NCI-H146 (cell line): ENCODE measurements at places on chromosomes 6 and 20.

GRCh38 chr6:35178932-35179832 is 34.6 kb upstream of the SCUBE3 start:
- no peak for DNase-seq

DNA sequence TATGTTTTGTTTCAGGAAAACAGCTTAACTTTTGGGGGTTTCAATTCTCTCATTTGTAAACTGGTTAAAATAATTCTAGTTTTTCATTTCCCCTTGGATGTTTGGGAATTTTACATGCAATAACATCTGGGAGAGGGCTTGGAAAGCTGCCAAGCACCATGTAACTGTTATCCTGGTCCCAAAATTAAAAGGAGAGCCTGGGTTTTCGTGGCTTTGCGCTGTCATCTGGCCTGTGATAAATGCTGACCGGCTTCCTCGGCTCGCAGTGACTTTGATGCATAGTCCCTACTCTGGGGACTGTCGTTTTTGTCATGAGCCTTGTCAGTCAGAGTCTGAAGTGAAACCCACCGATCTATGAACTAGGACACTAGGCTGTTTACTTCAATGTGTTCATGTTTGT is 12.2 kb downstream of the SLC35F1 start:
- DNase-seq: no peak

DNA sequence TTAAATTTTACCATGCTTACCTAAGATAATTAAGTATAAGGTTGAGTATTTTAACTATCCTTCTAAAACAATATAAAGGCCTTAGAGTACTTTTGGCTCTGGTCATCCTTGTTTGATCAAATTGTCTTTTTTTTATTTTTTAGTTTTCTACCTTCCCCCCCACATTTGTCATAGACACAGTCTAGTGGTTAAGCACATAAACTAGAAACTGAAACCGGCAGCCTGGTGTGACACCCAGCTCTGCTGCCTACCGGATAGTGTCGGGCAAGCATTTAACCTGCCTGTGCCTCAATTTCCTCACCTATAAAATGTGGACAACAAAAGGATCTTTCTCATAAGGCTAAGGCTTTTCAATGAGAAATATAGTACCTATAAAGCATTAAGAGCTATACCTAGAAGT is 21.6 kb upstream of the TULP4 start:
- DNase-seq: no peak

GRCh38 chr6:29553268-29554057 is 6.1 kb downstream of the UBD start:
- DNase-seq: no peak

- no peak for DNase-seq
Measured at GRCh38 chr20:48858075-48858790, 30.4 kb upstream of the PREX1 start.

GRCh38 chr6:105152880-105153279 is 26.9 kb downstream of the POPDC3 start:
- DNase-seq: no peak

DNA sequence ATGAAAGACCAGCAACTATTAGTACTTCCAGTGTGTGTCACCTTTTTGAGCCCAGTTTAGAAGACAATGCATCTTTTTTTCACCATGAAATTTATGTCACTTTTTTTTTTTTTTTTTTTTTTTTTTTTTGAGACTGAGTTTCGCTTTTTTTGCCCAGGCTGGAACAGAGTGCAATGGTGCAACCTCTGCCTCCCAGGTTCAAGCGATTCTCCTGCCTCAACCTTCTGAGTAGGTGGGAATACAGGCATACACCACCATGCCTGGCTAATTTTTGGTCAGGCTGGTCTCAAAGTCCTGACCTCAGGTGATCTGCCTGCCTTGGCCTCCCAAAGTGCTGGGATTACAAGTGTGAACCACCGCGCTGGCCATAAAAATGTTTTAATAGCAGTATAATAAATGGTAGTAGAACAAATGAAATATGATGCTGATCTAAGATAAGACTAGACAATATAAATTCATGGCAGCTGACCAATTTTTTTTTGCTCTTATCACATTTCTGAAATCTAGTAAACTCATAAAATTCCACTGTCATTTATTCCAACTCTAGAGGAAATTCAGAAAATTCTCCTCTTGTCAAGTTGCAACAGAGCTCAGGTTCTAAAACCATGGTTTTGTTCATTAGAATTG is 21.3 kb downstream of the NHSL1 start:
- DNase-seq: peak; percentile 33

DNA sequence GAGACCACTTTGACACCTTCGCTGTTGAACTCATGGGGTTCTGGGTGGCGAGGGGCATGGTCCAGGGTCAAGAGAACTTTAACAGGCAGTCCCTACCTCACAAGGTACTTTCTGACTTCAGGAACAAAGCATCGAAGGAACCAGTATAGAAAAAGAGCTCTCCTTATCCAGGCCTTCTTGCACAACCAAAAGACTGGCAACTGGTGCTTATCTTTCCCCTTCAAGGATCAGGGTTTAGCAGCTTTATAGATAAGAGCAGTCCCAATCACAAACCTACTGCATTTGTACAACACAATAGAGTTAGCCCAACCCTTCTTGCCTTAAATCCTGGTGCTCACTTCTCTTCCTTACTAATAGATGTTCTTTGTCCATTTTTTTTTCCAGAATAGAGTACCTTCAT is 116.3 kb downstream of the SNX5 start:
- DNase-seq: no peak

GRCh38 chr6:33126101-33126714 is 50.4 kb downstream of the HLA-DPB1 start:
- peak; percentile 10 for DNase-seq

GRCh38 chr6:22141241-22141745 is 155.5 kb downstream of the PRL start:
- DNase-seq: peak; percentile 99

GRCh38 chr6:116624036-116624805 is 7.9 kb downstream of the RSPH4A start:
- DNase-seq: no peak

DNA sequence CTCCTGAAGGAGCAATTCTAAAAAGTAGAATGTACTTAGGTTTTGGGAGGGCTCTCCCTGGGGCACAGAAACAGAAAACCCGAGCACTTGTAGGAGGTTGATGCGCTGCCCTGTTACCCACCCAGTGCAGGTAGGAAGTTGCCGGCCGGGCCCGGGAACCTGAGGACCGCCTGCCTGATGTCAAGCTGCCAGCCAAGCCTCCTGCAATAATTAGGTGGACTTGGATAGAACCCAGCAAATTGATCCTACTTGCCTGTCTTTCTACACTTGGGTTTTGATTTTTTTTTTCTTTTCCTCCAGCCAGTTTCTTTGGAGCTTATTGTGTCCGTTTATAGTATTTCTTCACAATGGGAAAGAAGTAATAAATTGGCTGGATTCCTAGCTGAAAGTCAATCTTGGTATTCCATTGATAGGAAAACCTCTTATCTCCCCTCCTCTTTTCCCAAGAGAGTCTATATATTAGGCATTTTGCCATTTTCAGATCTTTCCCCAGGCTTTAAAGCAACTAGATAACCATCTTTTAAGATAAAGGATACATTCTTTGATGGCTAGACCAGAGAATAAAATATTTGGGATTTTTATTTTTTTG is 78.3 kb upstream of the FYN start:
- peak; percentile 14 for DNase-seq

- no peak for DNase-seq
Measured at GRCh38 chr20:17762243-17762872, 62.6 kb downstream of the BANF2 start.

GRCh38 chr6:132298344-132298949 is 102.8 kb downstream of the MOXD1 start:
- DNase-seq: peak; percentile 65

DNA sequence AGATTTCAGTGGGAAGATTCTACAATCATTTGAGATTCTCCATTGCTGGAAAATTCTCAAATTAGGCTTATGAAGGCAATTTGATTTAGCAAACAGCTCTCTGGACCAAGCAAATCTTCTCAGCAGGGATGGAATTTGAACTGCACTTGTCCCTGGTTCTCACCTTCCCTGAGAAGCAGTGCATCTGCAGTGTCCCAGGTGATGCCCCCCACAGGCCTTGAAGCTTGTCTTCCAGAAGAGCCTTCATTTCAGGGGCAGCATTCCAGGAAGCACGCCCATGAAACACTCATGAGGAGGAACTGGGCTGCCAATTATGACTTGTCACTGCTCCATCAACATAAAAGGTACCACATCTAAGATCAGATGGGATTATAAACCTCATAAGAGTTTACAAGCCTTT is 82.8 kb upstream of the HDAC2 start:
- no peak for DNase-seq

GRCh38 chr6:105994118-105994590 is 92.0 kb upstream of the PRDM1 start:
- no peak for DNase-seq

- DNase-seq: no peak
Measured at GRCh38 chr20:48822879-48823385, 4.9 kb downstream of the PREX1 start.

DNA sequence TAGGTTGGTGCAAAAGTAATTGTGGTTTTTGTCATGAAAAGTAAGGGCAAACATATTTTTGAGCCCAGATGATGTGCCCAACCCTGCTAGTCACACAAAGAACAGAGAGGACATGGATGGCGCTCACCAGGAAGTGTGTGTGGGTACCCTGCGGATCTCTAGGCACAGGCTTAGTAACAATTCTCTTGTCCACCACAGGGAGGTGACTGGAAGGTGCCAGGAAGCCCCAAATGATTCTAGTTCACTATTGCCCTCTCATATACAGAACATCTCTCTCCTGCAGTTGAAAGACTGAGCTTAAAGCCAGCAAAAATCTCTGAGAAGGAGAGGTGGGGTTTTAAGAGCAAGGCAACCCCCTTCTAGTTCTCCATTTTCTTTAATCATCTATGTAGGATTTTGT is 272.1 kb upstream of the TAB2 start:
- peak; percentile 27 for DNase-seq

DNA sequence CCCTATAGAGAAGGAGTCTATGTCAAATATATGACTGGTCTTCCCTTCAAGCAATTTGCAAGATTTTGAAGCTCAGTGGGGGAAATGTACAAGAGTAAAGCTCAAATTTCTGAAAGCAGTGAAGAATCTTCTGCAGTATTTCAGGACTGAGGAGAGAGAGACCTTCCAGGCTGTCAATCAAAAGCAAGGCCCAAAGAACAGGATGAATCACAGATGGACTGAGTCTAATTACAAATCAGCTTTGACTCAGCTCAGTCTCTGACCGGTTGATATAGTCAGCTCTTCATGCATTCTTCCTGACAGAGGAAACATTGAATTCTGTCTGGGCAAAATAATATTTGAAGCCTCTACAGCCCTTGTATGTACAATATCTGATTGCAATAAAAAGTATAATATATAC is 7.7 kb upstream of the HTR1B start:
- DNase-seq: no peak

DNA sequence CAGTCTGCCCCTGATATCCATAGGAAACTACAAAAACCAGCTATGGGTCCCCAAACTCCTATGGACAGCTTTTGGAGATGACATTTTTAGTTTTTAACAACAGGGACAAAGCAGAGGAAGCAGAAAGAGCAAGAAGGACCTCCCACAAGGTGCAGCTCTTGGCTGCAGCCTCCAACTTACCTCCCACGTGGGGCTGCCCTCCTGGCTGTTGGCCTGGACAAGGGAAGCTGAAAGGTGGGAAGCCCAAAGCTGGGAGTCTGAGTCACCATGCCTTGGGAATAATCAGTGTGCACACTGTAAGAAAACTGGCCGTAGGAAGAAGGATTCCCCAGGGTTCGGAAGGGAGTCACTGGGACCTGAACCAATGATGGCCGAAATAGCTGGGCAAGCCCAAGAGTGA is 51.8 kb upstream of the PAX1 start:
- no peak for DNase-seq

- DNase-seq: no peak
Measured at GRCh38 chr6:53359843-53360092, 11.0 kb upstream of the ELOVL5 start.
